SJCRH30 (cell line): ENCODE measurements at places on chromosomes 3 and 15. TPM values are rescaled to one million over a fixed set of nuclear protein-coding genes. Genes with fewer than 3 reads are reported as not detected.

SCN11A gene
- 0.02 TPM in 1 of 2 replicates, not detected in the other for total RNA-seq

HES1 gene
- total RNA-seq: 18.7 and 21.6 TPM in 2 replicates

SEMA7A gene
- 2.6 and 2.8 TPM in 2 replicates for total RNA-seq

P2RY1 gene
- total RNA-seq: 1.2 and 1.5 TPM in 2 replicates

LRRC2 gene
- total RNA-seq: not detected in 2 replicates

NR2E3 gene
- 4.5 and 8.8 TPM in 2 replicates for total RNA-seq

CCK gene
- not detected in 2 replicates for total RNA-seq

HGD gene
- 0.18 TPM in 1 of 2 replicates, not detected in the other for total RNA-seq

TRIM42 gene
- not detected in 2 replicates for total RNA-seq

C2CD4A gene
- 0.04 and 0.10 TPM in 2 replicates for total RNA-seq

USP50 gene
- not detected in 2 replicates for total RNA-seq

- peak; percentile 48 for DNase-seq
- H3K27me3 ChIP-seq: no peaks in the 10 kb centered on the region
- no peak overlapping the region for H3K27ac ChIP-seq
- H3K36me3 ChIP-seq: no peaks in the 10 kb centered on the region
Observed at GRCh38 chr3:189272500-189273119, 100.8 kb downstream of the TPRG1 start.

- H3K36me3 ChIP-seq: no peaks in the 10 kb centered on the region
- no peak for DNase-seq
- peaks cover 17% of the 10 kb centered on the region for H3K4me1 ChIP-seq
- no peaks in the 10 kb centered on the region for H3K27me3 ChIP-seq
Observed at GRCh38 chr3:117871934-117872333, 1162.4 kb downstream of the TUSC7 start.

DNA sequence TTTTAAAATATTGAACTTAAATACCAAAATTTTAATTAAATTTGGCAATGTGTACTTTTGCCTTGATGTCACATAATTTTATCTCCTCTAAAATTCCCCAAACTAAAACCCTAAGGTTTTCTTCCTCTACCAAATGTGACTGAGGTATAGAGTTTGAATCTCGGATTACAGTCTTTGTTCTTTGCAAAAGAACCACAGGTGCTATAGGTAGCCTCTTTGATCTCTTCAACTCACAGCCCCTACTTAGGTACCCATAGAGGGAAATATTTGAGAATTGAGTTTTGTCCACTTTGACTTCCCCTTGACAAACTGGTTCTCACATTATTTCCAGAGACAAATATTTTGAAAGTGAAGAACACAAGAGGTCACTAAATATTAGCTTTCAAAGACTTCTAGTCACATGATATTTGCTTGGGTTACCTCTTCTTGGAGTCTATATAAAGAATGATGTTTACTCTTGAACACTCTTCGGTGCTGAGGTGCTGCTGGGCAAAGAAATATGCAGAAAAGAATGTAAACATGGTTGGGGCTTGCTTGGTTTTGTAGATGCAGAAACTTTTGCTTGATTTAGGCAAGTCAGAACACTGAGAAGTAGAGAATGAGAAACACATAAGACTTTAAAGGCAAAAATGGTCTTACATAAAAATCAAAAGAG, 120.8 kb upstream of the MCTP2 start:
- no peaks in the 10 kb centered on the region for H3K27me3 ChIP-seq
- DNase-seq: no peak
- no peaks in the 10 kb centered on the region for H3K4me1 ChIP-seq
- H3K36me3 ChIP-seq: no peaks in the 10 kb centered on the region
- no peak overlapping the region for H3K27ac ChIP-seq

DNA sequence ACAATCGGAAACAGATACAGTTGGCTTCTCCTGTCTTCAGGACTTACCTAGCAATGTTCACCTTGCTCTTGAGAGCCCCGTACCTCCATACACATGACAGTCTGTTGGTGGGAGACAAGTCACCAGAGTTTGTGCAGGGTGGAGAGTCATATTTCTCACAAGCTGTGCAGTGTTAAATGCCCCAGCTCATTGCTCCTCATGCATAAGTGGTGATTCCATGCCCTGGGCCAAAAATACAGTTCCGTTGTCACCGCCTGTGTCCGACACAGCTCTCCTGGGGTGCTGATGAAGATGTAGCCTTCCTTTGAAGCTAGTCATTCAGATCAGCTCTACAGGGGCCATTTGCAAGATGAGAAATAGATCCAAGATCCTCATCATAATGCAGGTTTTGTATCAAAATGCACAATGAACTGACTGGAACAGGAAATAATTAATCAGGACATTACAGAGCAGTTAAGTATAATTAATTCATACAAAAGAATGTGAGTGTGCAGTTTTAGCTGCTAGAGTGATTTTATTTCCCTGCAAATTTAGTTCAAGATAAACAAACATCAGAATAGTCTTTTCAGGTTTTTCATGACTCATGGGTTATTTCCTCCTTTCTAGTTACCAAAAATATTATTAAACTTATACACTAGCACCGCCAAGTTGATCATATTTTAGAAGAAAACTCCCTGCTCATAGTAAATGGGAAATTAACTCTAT, 66.5 kb downstream of the CD47 start:
- H3K27ac ChIP-seq: no peak overlapping the region
- no peaks in the 10 kb centered on the region for H3K4me1 ChIP-seq
- H3K4me3 ChIP-seq: no peak overlapping the region
- no peaks in the 10 kb centered on the region for H3K27me3 ChIP-seq
- DNase-seq: no peak
- no peaks in the 10 kb centered on the region for H3K36me3 ChIP-seq

DNA sequence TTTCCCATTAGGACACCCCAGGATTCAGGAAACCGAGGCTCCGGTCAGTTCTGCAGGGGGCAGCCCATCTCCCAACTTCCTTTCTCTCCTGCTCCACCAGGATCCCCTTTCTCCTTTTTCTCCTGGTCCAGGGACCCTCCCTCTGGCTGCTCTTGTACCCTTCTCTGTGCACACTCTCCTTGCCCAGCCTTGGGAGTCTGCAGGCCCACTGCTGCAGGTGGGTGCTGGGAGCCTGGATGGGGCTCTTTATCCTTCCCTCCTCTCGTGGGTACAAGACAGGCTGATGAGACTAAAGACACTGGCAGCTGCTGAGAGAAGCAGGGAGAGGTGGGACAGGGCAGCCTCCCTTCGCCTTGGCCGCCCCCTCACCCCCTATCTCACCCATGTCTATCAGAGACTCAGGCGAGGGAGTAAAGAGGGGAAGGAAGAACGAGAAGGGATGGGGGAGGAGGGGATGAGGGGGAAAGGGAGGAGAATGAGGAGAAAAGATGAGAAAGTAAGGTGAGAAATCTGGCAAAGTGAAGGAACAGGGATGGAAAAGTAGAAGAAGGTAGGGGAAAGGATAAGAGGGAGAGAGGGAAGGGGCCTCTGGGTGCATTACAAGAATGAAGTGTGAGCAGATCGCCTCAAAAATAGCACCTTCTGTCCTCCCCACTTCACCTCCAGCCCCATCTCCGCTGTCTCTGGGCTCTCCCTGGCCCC, 45.2 kb downstream of the ITGA11 start:
- H3K4me3 ChIP-seq: no peak overlapping the region
- H3K4me1 ChIP-seq: no peaks in the 10 kb centered on the region
- peak; percentile 0 for DNase-seq
- no peaks in the 10 kb centered on the region for H3K27me3 ChIP-seq
- H3K27ac ChIP-seq: no peak overlapping the region

- no peak overlapping the region for H3K4me3 ChIP-seq
- H3K36me3 ChIP-seq: no peaks in the 10 kb centered on the region
- no peaks in the 10 kb centered on the region for H3K27me3 ChIP-seq
- no peaks in the 10 kb centered on the region for H3K4me1 ChIP-seq
Observed at GRCh38 chr15:82298520-82298919, 35.9 kb downstream of the SAXO2 start.

GRCh38 chr3:117399311-117400078, 689.9 kb downstream of the TUSC7 start:
- no peak overlapping the region for H3K4me3 ChIP-seq
- DNase-seq: peak; percentile 22
- H3K27ac ChIP-seq: no peak overlapping the region
- peaks cover 4% of the 10 kb centered on the region; the same call in 1 of the 2 replicates for H3K27me3 ChIP-seq

- no peaks in the 10 kb centered on the region for H3K36me3 ChIP-seq
- peak; percentile 39 for DNase-seq
- H3K27ac ChIP-seq: no peak overlapping the region
- H3K27me3 ChIP-seq: no peaks in the 10 kb centered on the region
- H3K4me3 ChIP-seq: no peak overlapping the region
Observed at GRCh38 chr3:135337192-135337591, 542.1 kb downstream of the EPHB1 start.

GRCh38 chr3:123712077-123712860, 127.4 kb upstream of the HACD2 start:
- H3K4me3 ChIP-seq: no peak overlapping the region
- DNase-seq: no peak
- H3K36me3 ChIP-seq: no peaks in the 10 kb centered on the region
- H3K4me1 ChIP-seq: peaks cover 8% of the 10 kb centered on the region; the same call in 1 of the 2 replicates

DNA sequence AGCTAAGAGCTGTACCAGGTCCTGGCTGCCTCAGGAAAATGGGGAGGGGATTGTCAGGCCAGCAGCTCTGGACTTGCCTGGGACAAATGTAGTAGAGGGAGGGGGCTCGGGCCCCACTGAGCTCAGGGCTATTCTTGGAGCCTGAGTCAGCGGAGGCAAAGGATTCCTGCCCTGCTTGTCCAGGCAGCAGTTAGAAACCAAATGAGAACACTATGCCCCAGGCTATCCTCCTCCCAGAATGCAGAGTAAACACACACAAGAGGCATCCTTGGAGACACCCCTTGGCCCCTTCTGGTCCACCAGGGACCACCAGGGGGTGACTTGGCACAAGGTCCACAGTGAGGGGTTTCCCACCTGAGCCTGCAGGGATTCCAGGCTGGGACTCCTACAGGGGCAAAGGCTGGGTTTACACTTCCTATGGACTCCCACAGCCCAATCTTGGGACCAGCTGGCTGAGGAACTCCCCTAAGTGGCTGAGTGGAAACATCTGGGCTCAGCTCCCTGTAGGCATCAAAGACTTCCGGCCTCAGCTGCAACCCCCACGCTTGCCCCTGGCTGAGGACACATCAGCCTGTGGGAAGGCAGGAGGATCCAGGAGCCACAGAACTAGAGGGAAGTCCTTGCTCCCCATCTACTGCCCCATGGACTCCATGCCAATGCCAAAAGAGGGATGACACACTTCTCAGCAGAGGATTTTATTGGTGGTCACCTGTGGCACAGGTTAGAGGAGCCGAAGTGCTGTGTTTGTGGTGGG, 3.4 kb upstream of the COL7A1 start:
- peaks cover 22% of the 10 kb centered on the region for H3K36me3 ChIP-seq
- peak overlapping the region; percentile 44 for H3K27ac ChIP-seq
- no peaks in the 10 kb centered on the region for H3K27me3 ChIP-seq
- no peak overlapping the region for H3K4me3 ChIP-seq
- peak; percentile 63 for DNase-seq

GRCh38 chr15:82159922-82160321, 102.6 kb downstream of the EFL1 start:
- peaks cover 6% of the 10 kb centered on the region for H3K36me3 ChIP-seq
- peaks cover 16% of the 10 kb centered on the region for H3K4me1 ChIP-seq
- H3K27ac ChIP-seq: no peak overlapping the region

GRCh38 chr3:56488812-56489600, 20.7 kb upstream of the ERC2 start:
- no peaks in the 10 kb centered on the region for H3K4me1 ChIP-seq
- H3K27me3 ChIP-seq: no peaks in the 10 kb centered on the region
- H3K4me3 ChIP-seq: no peak overlapping the region
- no peak for DNase-seq
- no peaks in the 10 kb centered on the region for H3K36me3 ChIP-seq
- no peak overlapping the region for H3K27ac ChIP-seq

DNA sequence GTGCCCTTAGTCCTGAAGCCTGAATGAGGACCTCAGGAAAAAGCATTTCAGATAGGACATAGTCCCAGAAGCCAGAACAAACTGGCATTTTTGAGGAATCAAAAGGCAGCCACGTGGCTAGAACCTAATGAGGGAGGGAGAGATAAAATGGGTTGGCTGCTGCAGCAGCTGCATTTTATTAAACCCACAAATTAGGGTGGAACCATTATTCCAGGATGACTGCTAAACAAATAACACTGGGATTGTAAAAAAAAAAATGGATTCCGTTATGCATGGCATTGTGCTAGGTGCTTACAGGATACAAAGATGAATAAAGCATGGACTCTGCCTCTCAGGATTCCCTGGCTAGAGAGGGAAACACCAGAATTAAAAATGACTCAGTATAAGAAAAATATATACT, 141.5 kb downstream of the SATB1 start:
- no peaks in the 10 kb centered on the region for H3K27me3 ChIP-seq
- H3K4me3 ChIP-seq: no peak overlapping the region
- peak; percentile 10 for DNase-seq
- peaks cover 22% of the 10 kb centered on the region for H3K4me1 ChIP-seq
- peak overlapping the region; percentile 46 for H3K27ac ChIP-seq
- H3K36me3 ChIP-seq: no peaks in the 10 kb centered on the region

DNA sequence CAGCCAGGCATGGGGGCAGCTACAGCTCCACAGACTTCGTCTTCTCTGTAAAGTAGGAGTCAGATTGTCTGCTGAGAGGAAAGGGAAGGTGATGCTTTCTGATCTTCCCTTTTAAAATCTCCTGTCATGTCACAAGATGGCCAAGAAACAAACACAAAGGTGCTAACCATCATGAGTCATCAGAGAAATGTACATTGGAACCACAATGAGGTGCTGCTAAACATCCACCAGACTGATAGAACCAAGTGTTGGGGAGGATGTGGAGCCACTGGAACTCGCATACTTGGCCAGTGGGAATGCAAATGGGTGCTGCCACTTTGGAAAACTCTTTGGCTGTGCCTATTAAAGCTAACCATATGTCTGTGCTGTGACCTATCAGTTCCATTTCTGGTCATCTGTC, 268.8 kb downstream of the SLCO3A1 start:
- H3K27me3 ChIP-seq: no peaks in the 10 kb centered on the region
- no peaks in the 10 kb centered on the region for H3K36me3 ChIP-seq
- no peak for DNase-seq
- no peak overlapping the region for H3K27ac ChIP-seq
- H3K4me3 ChIP-seq: no peak overlapping the region

GRCh38 chr3:189094539-189094938, 77.2 kb upstream of the TPRG1 start:
- no peaks in the 10 kb centered on the region for H3K36me3 ChIP-seq
- H3K27me3 ChIP-seq: no peaks in the 10 kb centered on the region
- H3K27ac ChIP-seq: no peak overlapping the region
- no peak for DNase-seq
- H3K4me1 ChIP-seq: no peaks in the 10 kb centered on the region
- H3K4me3 ChIP-seq: no peak overlapping the region

DNA sequence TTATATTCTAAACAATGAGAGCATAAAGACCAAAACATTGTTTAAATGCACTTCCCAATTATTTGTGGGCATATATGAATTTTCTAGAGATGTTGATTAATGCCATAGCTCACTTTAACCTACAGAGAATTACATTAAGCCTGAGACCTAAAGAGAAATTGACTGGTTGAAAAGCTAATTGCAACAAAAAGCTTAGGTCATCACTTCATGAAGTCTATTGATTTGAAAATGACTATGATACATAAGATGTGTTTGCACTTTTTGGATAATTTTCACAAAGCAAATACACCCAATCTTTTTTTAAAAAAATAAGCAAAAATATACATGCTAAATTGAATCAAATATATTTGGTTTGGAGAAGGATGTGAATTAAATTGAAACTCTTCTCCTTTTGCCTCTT, 532.8 kb upstream of the GOLIM4 start:
- no peaks in the 10 kb centered on the region for H3K27me3 ChIP-seq
- no peak overlapping the region for H3K4me3 ChIP-seq
- no peak for DNase-seq
- H3K27ac ChIP-seq: no peak overlapping the region

GRCh38 chr15:61511756-61512155, 282.7 kb upstream of the RORA start:
- H3K27ac ChIP-seq: no peak overlapping the region
- H3K27me3 ChIP-seq: 0 out of 2 replicates have a peak, but pooled peaks cover 3% of the 10 kb centered on the region
- no peaks in the 10 kb centered on the region for H3K36me3 ChIP-seq

- DNase-seq: peak; percentile 77
- H3K36me3 ChIP-seq: no peaks in the 10 kb centered on the region
- no peaks in the 10 kb centered on the region for H3K27me3 ChIP-seq
- H3K27ac ChIP-seq: no peak overlapping the region
- H3K4me1 ChIP-seq: peaks cover 1% of the 10 kb centered on the region
Observed at GRCh38 chr15:26864664-26865191, 2.1 kb upstream of the GABRA5 start.
